ENCODE measurements at places on chromosomes 16 and 17.

DNA sequence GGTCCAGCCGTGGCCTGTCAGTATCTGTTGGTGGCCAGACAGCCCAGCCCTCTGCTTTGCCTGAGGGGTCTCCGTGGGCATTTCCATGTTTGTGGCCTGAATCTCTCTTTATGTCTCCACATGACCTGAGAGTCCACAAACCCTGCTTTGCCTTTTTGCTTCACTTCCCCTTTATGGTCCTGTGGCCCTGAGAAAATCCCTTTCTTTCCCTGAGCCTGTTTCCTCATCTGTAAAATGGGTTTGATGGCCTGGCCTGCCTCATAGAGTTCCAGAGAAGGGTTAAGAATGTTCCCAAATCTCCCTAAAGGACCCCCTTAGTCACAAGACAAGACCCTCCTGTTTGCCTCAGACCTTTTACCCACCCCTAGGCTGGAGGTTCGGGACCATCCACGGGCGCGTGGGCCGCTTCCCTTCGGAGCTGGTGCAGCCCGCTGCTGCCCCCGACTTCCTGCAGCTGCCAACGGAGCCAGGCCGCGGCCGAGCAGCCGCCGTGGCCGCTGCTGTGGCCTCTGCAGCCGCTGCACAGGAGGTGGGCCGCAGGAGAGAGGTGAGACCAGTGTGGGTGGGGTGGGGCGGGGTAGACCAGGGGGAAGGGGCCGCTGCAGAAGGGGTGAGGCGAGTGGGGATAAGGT, 26.2 kb upstream of the ALKBH5 start:
- DNase-seq = no peak

DNA sequence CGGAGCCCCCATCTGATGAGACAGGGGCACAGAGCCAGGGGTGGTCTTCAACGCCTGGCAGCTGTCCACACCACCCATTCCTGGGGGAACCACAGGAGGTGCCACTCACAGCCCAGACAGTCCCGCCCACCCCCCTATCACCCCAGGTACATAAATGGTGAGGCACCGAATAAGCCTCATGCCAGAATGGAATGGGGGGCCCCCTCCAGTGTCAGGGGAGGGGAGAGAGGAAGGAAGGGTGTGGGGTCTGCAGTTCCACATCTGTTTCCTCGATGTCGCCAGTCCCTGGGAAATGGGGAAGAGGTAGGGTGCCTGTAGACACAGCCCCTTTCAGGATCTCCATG, 1.7 kb downstream of the TMC6 start:
- no peak for DNase-seq

GRCh38 chr17:67375716-67376115, 1.4 kb upstream of the PITPNC1 start:
- DNase-seq = no peak

- no peak for DNase-seq
Measured at GRCh38 chr16:66318505-66318904, 48.0 kb upstream of the CDH5 start.

GRCh38 chr16:48156790-48157209, 1.0 kb upstream of the ABCC12 start:
- DNase-seq = peak; percentile 81

DNA sequence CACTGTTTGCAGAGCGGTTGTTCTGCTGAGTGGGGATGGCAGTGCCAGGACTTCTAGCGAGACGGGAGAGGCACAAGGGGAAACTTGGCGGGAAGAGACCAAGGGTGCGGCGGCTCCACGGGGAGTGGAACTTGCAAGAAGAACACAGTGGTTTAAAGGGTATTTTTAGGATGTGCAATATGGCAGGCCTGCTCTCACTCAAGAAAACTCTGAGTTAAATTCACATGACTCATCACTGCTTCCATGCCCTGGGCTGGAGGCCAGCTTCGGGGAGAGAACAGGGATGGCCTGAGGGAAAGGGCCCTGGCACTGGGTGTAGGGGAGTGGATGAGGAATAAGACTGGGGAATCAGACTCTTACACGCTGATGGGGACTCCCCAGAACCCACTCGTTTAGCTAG, 13.3 kb upstream of the CD300LD start:
- no peak for DNase-seq

- DNase-seq = no peak
Measured at GRCh38 chr16:49490321-49490705, 116.7 kb downstream of the C16orf78 start.

DNA sequence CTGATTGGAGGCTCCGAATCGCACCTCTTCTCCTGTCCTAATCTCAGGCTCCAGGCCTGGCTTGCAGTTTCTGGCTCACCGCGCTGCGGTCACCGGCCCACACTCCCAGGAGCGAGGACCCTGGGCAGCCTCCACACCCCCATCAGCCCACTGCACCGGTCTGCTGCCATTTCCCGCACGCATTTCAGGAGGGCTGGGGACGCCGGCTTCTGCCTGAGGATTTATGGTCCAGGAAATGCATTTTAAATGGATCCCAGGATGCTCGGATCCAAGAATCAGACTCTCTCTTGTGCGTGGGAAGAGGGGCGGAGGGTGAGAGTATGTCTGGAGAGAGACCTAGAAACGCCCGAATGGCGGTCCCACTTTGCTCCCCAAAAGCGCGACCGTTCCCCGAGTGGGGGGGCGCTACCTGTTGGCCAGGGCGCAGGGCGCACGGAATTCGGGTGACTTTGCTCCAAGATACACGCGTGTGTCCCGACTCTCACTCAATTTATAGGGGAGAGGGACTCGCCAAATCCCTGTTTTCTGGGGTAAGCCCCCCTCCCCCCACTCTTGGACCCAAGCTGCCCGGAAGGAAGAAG, 817 bp upstream of the JPH3 start:
- no peak for DNase-seq

- no peak for DNase-seq
Measured at GRCh38 chr16:11171757-11172299, 84.2 kb downstream of the SOCS1 start.

DNA sequence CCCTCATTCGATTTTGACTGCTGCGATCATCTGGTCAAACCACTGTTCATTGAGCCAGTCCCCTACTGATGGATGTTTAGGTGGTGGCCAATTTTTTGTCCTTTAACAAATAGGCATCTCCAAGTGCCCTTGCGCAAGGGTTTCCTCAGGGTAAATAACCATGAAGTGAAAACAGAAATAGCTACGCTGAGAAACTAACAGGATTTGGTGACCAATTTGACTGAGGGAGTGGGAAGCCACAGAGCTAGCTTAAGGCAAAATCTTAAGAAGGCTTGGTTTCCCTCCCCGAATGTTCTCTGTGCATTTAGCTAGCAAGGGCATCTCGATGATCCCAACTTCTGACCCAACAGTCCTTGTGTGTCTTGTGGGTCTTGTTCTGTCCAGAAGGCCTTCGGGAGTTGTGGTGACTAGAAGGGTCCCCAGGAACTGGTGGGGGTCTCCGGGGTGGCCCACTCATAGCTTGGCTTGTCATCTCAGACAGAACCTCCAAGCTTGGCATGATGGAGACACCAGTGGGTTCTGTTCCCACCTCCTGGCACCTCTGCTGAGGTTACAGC, 117.2 kb downstream of the SOCS1 start:
- no peak for DNase-seq

DNA sequence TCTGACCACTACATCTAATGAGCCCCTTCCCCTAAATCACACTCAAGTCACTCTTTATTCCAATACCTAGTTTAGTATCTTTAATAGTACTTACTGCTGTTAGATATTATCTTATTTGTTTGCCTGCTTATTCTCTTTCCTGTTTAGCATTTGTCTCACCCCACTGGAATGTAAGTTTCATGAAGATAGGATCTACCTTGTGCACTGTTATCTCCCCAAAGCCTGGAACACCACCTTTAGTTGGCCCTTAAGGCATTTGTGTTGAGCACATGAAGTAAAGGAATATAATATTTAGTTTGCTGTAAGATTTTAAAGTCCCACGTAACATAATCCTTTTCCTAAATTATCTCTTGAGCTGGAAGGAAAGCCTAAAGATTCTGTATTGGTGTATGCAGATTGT, 50.2 kb downstream of the VPS35L start:
- DNase-seq = no peak

- no peak for DNase-seq
Measured at GRCh38 chr17:13435230-13435629, 166.5 kb downstream of the HS3ST3A1 start.

DNA sequence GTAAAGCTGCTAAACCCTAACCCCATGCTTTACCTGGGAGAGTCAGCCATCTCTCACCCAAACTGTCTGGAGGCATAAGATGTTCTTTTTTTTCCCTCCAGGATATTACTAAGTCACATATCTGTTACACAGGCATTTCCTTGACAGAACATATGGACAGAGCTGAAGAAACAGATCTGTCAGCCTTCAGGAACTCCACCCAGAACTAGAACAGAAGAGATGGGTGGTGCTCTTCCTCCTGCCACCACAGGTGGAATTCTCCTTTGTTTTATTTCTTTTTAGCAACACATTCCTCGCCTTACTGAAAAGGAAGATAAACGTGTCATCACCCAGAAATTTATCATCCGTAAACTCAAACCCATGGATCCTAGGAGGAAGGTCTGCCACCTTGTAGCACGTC, 8.8 kb downstream of the MYCBPAP start:
- DNase-seq = no peak

DNA sequence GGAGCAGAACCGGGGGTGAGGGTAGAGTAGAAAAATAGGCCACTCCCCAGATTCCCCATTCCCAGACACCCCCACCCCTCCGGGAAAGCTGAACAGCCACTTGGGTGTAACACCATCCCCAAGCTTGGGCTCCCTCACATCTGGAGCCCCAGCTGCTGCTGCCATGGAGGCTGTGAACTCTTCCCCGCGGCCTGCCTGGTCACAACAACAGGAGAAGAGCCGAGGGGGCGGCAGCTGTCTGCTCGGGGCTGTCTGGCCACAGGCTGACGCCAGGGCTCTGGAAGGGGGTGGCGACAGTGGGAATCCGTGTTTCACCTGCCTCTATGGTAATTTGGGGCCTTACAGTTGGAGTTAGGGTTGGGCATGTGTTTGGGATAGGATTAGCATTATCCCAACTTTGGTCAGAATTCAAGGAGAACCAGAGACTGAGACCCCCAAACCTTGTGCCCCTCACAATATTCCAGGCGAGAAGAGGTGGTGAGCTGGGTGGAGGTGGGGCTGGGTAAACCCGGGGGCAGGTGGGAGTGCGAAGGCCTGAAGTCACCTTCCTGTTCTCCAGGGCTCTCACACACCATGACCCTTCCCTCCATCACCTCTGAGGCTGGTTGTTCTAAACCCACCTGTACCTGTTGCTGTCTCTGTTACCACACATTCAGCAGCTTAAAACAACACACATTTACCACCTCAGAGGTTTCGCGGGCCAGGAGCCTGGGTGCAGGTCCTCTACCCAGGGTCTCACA, 29.7 kb upstream of the NXPH3 start:
- DNase-seq = no peak

- peak; percentile 100 for DNase-seq
Measured at GRCh38 chr16:46688654-46689364, at the start of gene VPS35. VPS35 (minus strand) TSS chr16:46689178; CDS start chr16:46689133, 45 bp downstream.

DNA sequence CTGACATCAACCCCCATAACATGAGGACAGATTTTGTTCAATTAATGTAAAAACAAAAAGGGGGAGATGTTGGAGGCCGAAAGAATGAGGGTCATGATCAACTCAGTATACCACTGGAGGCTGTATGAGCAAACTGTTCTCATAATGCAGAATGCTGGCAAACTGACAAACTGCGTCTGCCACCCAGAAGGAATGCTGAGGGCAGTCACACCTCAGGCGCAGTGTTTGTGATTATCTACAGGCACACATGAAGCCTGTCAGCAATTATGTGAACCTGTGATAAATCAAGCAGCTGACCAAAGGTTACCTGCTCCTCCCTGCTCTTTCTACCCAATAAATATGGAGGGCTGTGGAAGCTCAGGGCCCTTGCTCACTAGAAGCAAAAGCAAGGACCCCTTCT, 27.3 kb downstream of the CD300LG start:
- DNase-seq = no peak

DNA sequence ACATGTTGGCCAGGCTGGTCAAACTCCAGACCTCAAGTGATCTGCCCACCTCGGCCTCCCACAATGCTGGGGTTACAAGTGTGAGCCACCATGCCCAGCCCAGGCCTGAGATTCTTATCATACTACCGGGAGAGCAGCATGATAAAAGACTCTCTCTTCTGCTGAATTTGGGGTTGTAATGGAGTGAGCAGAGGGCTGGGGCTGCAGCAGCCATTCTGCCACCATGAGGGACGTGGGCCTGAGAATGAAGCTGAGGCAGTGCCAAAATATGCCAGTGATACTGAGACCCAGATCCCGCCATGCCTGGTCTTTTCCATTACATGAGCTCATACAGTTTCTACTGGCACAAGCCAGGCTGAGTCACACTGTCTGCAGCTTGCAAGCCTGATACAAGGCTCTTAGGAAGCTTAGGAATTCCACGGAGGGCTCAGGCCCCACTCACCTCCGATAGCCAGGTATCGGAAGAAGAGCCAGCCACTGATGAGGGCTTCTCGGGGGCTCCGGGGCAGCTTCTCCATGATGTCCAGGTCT, 19.6 kb upstream of the P2RX1 start:
- DNase-seq = no peak

DNA sequence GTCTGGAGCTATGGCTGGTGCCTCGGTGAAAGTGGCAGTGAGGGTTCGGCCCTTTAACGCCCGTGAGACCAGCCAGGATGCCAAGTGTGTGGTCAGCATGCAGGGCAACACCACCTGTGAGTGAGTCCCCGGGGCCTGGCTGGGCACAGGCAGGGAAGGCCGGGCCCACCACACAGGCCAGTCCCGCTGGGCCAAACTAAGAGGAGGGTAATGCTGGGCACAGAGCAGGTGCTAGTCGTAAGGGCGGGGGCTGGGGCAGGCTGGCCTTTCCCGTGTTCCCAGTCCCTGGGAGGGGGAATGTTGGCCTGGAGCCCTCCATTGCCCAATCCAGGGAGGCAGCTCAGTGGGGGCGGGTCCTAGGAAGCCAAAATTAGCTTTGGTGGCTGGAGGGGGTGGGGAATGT, 2.5 kb downstream of the KIF1C start:
- no peak for DNase-seq

- peak; percentile 92 for DNase-seq
Measured at GRCh38 chr17:30363715-30364202, 15.0 kb upstream of the CPD start.

Measured in activated CD4-positive, alpha-beta T cell treated with anti-CD3 and anti-CD28 coated beads, Interleukin-2, amount 50 U/mL, for 24 hours (primary cell).